ENCODE measurements at places on chromosomes 12 and 14.

- no peak for DNase-seq
Measured at GRCh38 chr12:13099066-13099843, 4.2 kb downstream of the GSG1 start.

DNA sequence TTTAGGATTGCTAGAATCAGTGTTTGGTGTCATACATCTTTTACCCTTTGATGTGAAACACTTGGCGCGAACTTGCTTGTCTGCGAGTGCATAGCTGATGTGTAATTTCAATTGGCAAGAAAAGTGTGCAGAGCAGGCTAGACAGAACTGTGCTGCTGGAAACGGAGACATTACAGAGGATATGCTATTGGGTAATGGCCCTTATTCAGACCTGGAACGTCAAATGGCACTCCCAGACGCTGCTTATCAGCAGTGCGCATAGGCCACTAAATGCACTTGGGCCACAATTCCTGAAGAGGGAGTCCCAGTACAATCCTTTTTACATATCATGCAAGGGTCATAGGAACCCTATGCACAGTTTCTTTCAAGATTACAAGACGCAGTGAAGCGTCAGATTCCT is 15.7 kb upstream of the SLC10A1 start:
- peak; percentile 20 for DNase-seq

DNA sequence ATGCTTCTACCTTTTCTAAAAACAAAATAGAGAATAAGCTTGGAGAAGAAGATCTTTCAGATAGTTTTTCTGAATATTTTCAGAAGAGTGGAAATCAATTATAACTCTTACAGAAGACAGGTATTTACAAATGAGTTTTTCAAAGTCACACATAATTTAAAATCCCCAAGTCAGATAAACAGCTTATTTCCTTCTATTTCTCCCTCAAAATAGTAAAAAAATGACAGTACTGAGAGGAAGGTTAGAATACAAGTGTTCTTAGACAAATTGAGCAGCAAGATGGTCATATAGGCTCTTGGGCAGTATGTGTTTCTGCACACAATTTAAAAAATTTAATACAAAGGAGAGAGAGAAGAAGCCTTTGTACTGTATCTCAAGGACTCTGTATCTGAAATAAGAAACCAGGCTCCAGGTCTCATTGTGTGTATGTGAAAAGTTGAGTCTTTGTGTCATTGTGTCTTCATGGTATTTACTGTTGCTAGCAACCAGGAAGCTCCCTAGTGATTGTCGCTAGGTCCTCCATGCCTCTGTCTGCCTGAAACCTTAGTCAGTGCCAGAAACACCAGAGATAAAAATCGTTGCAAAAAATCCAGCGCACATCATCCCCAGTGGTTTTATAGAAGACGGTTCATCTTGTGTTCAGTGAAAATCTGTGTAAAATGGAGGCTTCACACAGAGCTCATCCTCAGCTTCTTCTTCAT is 12.9 kb upstream of the TUBA1A start:
- no peak for DNase-seq

GRCh38 chr14:91315844-91316267 is 71.4 kb upstream of the GPR68 start:
- no peak for DNase-seq

GRCh38 chr14:94717808-94718207 is 52.1 kb downstream of the GSC start:
- DNase-seq: peak; percentile 14

DNA sequence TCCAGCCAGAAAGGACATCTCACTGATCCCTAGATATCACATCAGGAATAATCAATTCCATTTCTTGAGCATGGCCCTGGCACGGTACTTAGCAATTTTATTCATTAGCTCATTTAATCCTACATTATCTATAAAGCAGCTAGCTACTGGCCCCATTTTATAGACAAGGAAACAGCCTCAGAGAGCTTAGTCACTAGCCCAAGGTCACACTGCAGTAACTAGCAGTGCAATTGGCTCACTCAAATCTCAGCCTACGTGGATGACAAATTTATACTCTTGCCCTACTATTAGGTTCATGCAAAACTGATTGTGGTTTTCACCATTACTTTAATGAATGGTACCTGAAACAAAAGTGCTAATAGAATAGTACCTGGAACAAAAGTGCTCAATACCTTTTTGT is 41.7 kb downstream of the NUAK1 start:
- no peak for DNase-seq

- DNase-seq: no peak
Measured at GRCh38 chr12:31324845-31325523, 966 bp downstream of the SINHCAF start.

DNA sequence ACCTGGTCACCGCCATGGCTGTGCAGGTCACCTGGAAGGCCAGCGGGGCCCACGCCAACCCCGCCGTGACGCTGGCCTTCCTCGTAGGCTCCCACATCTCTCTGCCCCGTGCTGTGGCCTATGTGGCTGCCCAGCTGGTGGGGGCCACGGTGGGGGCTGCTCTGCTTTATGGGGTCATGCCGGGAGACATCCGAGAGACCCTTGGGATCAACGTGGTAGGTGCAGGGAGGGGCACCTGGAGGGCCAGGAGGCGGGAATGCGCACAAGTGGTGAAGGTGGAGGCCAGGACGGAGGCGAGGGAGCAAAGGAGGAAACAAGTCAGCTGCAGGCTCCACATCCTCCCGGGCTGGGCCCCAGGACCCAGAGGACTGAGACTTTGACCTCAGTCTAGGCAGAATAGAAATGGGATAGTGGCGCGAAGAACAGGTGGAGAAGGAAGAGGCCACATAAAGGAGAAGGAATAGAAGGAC is 649 bp downstream of the AQP6 start:
- DNase-seq: no peak

DNA sequence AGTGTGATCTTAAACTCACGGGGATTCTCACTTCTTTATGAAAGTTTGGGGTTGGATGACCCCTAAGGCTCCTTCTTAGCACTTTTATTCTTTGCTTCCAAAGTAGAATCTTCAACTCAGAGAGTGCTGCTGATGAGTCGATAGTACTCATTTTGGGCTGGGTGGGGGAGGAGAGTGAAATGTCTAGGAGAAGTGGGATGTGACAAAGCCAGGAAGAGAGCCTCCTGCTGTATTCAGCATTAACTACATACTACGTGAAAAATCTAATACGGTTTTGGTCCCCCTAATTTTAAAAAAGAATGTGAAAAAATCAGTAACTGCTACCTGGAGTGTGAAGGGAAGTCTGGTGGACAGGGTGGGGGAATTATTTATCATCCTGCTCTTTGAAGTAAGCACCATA is 148.3 kb downstream of the SAMD4A start:
- DNase-seq: no peak

DNA sequence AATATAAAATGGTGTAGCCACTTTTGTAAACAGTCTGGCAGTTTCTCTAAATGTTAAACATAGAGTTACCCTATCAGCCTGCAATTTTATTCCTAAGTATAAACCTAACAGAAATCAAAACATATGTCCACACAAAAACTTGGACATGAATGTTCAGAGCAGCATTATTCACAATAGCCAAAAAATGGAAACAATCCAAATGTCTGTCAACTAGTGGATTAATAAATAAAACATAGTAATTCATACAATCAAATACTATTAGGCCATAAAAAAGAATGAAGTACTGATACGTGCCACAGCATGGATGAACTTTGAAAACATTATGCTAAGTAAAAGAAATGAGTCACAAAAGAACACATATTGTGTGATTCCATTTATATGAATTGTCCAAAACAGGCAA is 196.5 kb downstream of the NUAK1 start:
- no peak for DNase-seq

GRCh38 chr14:74491956-74492775 is 939 bp downstream of the NPC2 start:
- no peak for DNase-seq

DNA sequence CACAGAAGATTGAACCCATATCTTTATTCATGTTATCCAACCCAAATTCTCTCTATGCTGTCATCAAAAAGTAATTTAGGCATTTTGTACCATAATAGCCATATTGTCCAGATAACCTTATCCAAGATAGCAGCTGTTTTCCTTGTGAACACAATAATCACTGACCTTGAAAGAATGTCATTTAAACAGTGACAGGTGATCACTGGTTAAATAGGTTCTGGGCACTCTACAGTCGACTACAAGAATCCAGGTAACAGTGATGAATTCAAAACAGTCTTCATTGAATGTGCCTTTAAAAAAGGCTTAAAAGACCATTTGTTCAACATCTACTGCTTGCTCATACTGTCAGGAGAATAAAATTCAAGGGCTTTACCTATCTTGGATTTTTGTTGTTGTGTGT is 4.6 kb upstream of the SPX start:
- DNase-seq: no peak

GRCh38 chr12:115093261-115093660 is 409.3 kb upstream of the TBX3 start:
- DNase-seq: no peak

GRCh38 chr14:90924621-90925340 is 108.6 kb upstream of the TTC7B start:
- DNase-seq: no peak

- peak; percentile 40 for DNase-seq
Measured at GRCh38 chr14:76810953-76811400, 1.7 kb downstream of the ANGEL1 start.

- no peak for DNase-seq
Measured at GRCh38 chr12:55675666-55676065, 32.0 kb downstream of the ITGA7 start.

GRCh38 chr14:97544571-97544970 is 747.4 kb downstream of the VRK1 start:
- no peak for DNase-seq

- no peak for DNase-seq
Measured at GRCh38 chr12:102766961-102767360, 150.1 kb downstream of the PAH start.

- DNase-seq: peak; percentile 44
Measured at GRCh38 chr12:130752692-130753230, 36.7 kb upstream of the RIMBP2 start.

GRCh38 chr14:96486705-96487104 is 15.5 kb upstream of the PAPOLA start:
- DNase-seq: no peak

DNA sequence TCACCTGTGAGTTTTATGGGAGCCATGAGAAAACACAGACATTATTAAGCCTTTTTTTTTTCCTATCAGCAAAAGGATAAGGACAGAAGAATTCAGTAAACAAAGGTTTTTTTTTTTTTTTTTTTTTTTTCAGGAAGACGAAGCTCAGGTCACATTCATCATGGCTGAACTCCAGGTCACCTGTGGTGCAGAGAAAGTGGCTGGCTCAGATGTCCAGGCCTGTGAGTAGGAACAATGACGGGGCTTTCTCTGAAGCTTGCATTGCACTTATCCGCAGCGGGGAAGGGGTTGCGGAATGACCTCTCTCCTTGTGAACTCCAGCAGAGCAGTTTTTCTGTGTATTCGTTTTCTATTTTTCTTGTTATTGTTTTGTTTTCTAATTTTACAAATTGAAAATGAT is 759.6 kb upstream of the TMEM132C start:
- no peak for DNase-seq

GRCh38 chr12:122350141-122350848 is 72.2 kb downstream of the CLIP1 start:
- DNase-seq: no peak

DNA sequence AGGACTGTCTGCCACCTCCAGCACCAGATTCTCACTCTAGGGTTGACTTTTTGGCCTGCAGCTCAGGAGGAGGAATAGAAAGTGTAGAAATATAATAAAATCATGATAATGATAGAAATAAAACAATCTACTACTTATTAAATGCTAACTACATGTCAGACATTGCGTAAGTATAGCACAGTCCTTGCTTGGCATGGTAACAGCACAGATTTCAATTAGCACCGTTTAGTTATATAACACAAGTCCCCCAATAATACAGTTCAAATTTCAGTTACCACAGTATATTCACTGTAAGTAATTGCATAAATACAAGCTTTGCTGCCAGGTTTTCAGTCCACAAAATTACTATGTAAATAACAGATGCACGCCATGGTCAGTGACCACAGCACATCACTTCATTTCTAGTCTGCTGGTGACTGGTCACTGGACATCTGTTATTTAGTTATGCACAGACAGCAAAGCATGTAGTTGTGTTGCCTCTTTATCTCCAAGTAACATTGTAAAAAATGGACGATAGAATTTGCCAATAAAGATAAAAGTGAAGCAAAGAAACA is 6.5 kb upstream of the GLT8D2 start:
- DNase-seq: no peak

GRCh38 chr14:89268514-89268913 is 148.5 kb downstream of the FOXN3 start:
- DNase-seq: no peak

DNA sequence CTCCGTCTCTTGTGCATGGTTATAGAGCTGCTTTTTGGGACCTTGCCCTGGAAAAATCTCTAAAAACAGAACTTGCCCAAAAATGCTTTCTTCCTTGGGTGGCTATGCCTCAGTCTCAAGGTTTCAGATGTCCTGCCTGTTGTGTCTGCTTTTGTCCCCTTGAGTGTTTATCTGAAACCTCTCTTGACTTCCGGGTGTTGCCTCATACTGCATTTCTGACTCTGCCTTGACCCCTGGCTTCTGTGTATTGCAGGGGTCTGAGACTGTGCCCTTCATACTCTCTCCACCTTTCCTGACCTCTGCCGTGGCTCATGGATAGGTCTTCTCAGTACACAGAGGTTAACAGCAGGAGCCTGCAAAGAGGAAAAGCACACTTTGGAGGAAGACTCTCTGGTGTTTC is 124.8 kb upstream of the NTF3 start:
- no peak for DNase-seq

GRCh38 chr12:65665817-65666216 is 158.5 kb upstream of the HMGA2 start:
- DNase-seq: no peak

DNA sequence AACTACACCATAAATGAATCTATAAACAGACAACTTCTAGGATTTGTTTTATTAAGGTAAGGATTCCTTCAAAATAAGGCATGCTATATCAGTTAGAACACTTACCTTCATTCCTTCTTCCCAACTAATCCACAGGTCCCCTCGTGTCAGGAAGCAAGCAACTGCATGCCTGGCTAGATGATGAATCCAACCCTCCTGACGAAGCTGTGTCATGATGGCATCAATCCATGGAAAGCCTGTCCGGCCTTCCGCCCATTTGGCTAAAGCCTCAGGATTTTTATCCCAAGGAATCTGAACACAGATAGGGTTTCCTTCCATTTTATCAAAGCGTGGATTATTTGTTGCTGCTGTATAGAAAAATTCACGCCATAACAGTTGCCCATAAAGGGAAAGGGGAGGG is 12.5 kb upstream of the MTERF2 start:
- DNase-seq: no peak

GRCh38 chr12:54306925-54307741 is 6.3 kb upstream of the NFE2 start:
- DNase-seq: no peak

GRCh38 chr12:104340925-104341611 is 37.5 kb downstream of the EID3 start:
- no peak for DNase-seq

- DNase-seq: no peak
Measured at GRCh38 chr12:5364036-5364770, 67.7 kb upstream of the NTF3 start.
